ENCODE measurements at places on chromosomes 2 and 18. TPM values are rescaled to one million over a fixed set of nuclear protein-coding genes. Genes with fewer than 3 reads are reported as not detected.

DNA sequence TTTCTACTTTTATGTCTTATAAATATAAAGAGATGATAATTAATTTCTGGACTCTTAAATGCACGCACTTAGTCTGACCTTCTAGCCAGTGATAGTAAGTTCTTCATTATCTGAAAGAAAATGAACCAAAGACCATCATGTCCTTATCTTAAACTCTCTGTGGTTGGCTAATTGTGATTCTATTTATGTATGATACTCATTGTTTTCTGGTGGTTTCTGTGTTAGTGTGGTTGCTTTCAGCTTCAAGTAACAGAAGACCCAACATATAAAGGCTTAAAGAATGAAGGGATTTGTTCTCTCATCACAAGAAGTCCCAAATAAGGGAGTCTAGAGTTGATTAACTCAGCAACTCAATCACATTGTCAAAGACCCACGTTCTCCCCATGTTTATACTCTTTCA, 225.2 kb upstream of the TANK start:
- DNase-seq: no peak

DNA sequence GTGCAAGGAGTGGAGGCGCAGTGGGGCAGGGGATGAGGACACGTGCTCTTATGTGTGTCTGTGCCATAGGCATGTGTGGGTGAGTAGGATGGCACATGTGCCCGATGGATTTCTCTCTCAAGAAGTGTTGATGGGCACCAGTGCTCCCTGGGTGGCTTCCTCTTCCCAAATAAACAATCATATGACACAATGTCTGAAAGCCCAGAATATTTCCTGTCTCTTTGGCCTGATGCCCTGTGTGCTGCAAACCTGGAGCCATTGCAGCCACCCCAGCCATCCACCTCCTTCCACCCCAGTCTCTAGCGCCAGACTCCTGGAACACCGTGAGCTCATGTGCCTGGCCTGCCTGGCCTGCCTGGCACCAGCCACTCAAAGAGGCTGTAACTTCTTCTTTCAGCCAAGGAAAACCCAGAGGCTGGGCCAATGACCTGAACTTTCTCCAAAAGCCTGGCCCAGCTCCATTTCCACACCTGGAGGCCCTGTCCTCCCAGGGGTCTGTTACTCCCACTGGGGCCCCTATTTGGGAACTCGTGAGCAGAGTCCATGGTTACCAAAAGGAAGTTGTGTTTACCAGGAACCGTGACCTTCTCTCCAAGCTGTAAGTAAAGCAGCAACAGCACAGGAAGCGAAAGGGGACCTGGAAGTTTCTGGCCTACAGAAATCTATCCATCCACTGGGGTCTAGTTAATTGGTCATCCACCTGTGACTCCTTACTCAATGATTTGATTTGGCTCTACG, 9.5 kb upstream of the ZBTB7C start:
- no peak for DNase-seq

DNA sequence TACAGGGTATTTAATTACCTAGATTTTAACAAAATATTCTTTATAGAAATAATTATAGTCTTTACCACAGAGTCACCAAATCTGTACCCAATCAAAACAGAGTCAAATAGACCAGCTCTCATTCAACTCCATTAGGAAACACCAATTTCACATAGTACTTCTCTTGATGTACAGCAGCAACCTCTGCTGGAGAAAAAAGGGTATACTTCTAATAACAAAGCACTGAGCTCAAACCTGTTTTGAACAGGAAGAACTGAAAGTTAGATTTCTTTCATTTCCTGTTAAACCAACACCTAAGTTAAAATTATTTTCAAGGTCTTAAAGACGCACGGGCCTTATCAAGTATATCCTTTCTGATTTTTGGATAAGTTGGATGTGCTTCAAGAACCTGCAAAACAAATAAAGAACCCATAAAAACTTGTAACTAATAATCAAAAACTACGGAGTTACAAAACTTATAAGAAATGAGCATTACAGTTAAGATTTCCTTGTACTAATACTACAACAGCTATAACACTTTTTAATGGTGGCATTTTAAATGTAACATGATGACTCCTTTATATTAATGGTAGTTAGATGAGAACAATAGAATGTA, 79.0 kb downstream of the TTC21B start:
- peak; percentile 93 for DNase-seq

Gene SLC14A1
- 6.9 TPM for total RNA-seq

Gene MEP1B
- not detected for total RNA-seq
